ENCODE measurements at places on chromosomes 1 and 21. TPM values are rescaled to one million over a fixed set of nuclear protein-coding genes. Genes with fewer than 3 reads are reported as not detected.

DNA sequence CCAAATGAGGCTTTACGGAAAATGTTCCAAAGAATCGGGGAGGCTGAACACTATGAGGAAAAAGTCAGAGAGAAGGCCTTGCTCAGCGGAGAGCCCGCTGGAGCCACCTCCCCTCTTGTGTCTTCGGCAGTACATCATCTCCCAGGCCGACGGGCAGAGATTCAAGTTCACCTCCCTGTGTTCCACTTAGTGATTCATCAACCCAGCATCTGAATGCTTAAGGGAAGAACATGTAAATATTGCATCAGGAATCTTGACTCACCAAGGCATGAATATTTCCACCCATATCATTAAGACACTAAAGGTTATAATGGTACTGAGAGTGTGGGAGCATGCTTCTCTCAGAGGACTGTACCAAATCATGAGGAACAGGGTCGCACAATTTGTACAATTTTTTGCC, 172.5 kb downstream of the ST6GALNAC5 start:
- no peak for DNase-seq

DNA sequence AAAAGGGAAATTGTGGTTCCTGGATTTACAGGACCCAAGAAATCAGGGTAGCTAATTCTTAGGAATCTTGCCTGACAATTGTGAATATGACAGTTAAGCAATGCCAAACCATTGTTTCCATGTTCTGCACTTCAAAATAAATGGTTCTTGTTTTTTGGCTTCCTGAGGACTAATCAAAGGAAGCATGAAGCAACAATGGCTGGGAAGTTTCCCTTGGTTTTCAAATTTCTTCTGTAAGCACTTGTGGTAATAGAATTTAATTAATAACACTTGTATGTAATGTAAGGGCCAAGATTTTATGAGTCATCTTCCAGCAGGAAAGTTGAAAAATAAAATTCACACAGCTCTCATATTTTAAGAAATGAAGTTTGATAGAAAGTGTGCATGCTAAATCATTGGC, 31.7 kb downstream of the JAM2 start:
- no peak for DNase-seq

Gene KCNQ4
- 0.15 TPM for total RNA-seq

DNA sequence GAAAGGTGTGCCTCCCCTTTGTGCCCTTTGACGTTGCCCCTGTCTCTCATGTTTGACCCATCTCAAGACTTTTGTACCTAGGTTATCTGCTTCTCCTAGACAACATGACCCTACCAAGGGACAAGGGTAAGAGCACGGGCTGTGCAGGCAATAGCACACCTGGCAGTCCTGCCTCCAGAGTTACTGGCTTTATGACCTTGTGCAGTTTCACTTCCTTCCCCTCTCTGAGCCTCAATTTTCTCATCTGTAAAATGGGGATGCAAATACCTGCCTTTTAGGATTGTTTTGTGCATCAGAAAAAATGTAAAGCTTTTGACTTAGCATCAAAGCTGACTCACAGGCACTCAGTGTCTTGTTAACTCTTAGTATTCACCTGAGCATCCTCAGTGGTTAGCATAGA, 36.4 kb downstream of the ELK4 start:
- no peak for DNase-seq

Gene HORMAD1
- total RNA-seq, result not detected

Gene ADAM15
- 33.9 TPM for total RNA-seq

Gene AMPD1
- 0.13 TPM for total RNA-seq

GRCh38 chr1:178188306-178188705, 94.4 kb downstream of the RASAL2 start:
- no peak for DNase-seq

Gene MFAP2
- total RNA-seq, result not detected

- DNase-seq, result no peak
These were observed 388.5 kb upstream of the C1orf87 start for GRCh38 chr1:60461925-60462595.
